ENCODE measurements at places on chromosomes 6 and 20. TPM values are rescaled to one million over a fixed set of nuclear protein-coding genes. Genes with fewer than 3 reads are reported as not detected.

The MPC1 gene
- 34.6 TPM for total RNA-seq

GRCh38 chr20:34514897-34515483 is 1.2 kb upstream of the DYNLRB1 start:
- DNase-seq, result peak; percentile 13

DNA sequence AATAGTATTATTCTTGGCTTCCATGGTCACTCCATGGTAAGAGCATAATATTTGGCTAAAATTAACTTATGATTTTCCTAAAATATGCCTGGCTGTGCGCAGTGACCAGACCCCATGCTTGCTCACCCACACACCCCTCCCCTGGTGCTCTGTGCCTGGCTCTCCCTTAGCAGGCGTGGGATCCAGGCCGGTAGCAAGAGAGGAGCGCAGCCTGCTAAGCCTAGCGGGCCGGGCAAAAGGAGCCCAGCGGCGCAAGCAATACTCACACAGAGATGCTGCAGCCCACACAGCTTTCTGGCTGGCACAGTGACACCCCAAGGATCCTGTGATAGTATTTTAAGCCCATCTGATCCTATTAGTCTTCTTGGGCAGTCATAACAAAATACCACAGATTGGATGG is 79.8 kb upstream of the EYS start:
- DNase-seq, result no peak

The SPATS1 gene
- 0.53 TPM for total RNA-seq

The CFAP61 gene
- 39.3 TPM for total RNA-seq

The HUS1B gene
- 0.56 TPM for total RNA-seq

DNA sequence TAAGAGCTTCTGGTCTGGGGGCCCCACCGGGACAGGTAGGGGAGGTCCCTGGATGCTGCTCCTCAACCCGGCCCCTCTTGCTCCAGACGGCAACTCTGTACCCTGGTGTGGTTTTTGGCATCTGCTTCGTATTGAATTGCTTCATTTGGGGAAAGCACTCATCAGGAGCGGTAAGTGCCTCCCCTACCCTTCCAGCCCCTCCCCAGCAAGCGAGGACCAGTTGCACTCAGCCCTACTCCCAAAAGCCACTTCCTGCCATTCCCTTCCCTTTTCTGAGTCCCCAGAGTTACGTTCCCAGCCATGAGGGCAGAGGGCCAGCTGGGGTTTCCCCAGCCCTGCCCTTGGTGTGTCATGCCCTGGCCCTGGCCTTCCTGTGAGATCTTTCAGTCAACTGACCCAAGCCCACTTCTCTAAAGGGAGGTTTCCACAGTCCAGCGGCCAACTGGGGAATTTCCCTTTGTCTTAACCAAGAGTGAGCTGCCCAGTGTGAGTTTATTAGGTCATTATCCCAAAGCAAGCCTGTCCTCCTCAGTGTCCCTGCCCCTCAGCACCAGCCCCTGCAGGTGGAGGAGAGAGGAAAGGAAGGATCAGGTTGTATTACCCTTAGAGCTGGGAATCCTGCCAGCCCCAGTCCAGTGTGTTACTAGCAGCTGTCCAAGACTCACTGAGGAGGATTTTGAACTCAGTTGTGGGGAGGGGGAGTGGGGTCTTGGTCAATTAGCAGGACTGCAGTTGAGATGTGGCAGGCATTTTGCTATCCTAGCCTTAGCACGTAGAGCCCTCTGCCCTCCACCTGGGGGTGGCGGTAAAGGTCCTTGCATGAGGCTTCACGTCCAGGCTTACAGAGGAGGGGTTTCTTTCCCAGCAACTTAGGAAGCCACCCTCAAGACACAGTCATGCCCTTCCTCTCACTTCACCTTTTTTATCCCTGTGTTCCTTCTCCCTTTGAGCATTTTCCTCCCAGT is 45.8 kb downstream of the TM9SF4 start:
- peak; percentile 53 for DNase-seq

DNA sequence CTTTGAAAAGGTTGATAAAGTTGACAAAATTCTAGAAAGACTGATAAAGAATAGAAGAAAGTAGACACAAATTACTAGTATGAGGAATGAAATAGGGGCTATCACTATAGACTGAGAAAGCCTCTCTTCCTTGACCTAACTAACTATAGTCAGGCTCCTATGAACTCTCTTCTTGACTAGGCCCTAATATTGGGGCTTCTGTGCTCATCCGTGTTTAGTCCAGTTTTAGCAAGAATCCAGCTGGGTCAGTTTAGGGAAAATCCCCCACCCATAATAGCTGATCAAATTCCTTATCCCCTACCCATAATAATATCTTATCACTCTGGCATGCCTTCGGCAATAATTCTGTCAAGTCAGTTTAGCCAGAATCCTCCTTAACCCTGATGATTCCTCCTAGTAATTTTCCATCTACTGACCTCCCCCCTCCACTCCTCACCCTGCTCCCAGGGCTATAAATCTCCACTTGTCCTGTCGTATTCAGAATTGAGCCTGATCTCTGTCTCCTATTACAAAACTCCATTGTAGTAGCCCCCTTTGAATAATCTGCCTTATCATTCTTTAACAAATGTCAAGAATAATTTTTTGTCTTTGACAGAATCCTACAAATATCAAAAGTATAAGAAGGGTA is 138.1 kb downstream of the TFAP2A start:
- no peak for DNase-seq

GRCh38 chr6:131999545-132000146 is 48.5 kb upstream of the CCN2 start:
- no peak for DNase-seq

- DNase-seq, result no peak
Measured at GRCh38 chr6:12635813-12636212, 80.8 kb upstream of the PHACTR1 start.

DNA sequence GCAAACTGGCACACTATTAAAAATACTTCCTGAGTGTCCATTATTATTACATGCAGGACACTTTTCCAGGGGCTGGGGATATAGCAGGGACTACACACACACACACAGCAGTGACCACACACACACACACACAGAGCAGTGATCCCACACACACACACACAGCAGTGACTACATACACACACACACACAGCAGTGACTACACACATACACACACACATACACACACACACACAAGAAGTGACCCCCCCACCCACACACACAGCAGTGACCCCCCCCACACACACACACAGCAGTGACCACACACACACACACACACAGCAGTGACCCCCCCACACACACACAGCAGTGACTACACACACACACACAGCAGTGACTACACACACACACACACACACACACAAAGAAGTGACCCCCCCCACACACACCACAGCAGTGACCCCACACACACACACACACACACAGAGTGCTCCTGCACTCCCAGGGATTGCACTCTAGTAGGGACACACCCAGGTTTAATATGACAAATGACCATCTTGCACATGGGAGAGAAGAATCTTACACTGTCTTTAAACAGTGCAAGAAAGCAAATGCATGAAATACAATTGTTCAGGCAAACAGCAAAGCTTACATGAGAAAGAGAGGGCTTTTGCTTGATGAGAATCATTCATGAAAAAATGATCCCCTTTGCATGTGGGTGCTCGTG is 115.5 kb downstream of the IRF4 start:
- DNase-seq, result no peak

The GRIK2 gene
- 8.5 TPM for total RNA-seq
